Kidney glomerular epithelial cell (primary cell): ENCODE measurements at places on chromosomes 6 and 20.

DNA sequence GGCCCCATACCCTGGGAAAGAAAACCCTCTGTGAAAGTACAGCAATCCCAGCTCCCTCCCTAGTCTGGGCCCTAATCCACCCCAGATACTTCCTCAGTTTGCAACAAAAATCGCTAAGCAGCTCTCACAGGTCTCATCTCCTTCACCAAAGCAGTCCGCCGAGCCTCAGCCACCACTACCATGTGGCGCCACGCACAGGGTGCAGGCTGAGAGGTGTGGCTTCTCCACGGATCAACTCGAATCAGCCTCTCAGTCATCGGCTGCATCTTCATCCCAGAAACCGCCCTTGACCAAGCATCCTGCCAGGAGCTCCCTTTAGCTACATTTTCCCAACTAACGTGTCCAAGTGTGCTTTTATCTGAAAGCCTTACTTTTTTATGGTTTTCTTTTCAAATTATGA lies 50.7 kb downstream of the ANKRD60 start:
- no peak for DNase-seq

- no peak for DNase-seq
These were observed 11.3 kb downstream of the ELMO2 start for GRCh38 chr20:46394872-46395760.

GRCh38 chr20:56347628-56348304 lies 11.0 kb upstream of the FAM210B start:
- no peak for DNase-seq

DNA sequence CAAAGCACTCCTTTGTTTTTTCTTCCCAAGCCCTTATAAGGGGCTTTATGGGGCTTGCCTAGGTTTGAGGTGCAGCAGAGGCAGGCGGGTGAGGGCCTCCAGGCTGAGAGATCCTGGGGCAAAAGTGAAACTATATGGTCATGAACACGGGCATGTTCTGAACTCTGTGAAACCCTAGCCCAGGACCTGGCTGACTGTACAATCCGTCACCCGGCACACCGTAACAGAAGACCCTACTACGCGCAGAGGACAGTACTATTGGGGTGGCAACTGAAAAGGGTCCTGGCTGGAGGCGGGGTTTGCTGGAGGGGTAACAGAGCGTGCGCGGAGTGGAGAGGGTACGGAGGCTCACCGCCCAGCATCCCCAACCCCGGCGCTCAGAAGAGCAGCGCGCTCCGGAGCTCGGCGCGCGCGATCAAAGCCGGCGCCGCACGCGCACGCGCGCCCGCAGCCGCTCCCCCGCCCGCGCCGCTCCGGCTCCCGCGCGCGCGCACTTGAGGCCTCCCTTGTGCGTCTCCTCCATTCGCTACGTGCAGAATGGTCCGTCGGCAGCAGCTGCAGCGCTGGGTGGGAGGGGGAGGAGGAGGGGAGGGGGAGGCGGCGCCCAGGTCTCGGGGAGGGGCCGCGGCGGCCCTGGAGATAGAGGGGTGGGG lies 54.2 kb downstream of the MRPL14 start:
- no peak for DNase-seq

DNA sequence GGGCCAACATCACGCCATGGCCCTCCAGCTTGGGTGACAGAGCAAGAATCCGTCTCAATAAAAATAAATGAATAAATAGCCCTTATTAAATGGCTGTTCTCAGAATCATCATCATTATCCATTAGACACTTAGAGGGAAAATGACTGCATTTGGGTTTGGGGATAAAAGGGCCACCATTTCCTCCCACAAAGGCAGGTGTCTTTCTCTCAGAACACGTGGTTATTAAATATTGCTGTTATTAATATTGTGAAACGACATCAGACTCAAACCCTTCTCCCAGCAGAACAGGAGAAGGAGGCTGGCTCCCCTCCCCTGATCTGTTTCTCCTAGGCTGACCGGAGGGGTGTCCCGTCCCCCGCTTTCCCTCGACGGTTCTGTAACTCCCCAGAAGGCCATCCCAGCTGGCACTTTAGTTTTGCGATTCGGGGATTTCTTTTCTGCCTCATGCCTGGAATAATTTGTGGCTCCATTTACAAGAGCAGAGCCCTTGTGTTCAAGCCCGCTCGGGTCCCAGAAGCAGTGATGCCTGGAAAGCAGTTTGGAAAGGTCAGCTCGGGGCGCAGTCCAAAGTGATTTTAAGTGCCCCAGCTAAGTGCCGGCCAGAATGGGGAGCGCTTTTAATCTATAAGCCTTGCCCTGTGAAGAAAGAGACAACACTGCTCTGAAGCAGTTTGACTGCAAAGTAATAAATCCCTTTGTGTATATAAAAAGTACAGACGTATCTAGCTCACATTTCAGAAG lies 41.9 kb downstream of the EYA2 start:
- no peak for DNase-seq

- DNase-seq, result no peak
These were observed 105.8 kb upstream of the ADGRF1 start for GRCh38 chr6:47147836-47148344.

- DNase-seq, result no peak
These were observed 122.7 kb downstream of the TIAM2 start for GRCh38 chr6:155117785-155118184.

GRCh38 chr6:14857001-14857400 lies 388.9 kb upstream of the JARID2 start:
- DNase-seq, result no peak

- DNase-seq, result no peak
These were observed 68.4 kb downstream of the SHPRH start for GRCh38 chr6:145895802-145896201.

DNA sequence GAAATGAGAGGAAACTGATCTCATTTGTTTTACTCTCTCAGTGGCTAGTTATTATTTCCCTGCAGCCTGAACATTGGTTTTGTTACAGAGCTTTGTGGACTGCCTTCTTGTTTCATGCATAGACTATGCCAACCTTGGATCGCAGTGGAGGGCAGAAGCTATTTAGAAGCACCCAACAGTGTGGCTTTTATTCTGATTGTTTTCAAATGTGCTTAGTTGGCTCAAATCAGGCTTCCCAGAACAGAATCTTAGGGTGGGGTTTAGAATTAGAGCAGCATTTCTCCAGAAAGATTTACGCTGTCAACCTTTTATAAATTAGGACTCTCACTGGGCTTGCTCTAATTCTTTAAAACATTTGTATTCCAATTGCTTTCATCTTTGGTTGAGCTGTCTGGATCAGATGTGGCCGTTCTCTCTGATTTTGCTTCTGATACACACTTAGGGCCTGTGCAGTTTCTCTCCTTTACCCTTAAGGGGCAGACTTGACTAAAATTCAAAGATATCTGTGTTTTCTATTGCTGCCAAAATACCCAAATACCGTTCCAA lies 210.3 kb downstream of the BCKDHB start:
- no peak for DNase-seq
